Activated T-cell treated with anti-CD3 and anti-CD28 coated beads, Interleukin-2, amount 50 U/mL, for 72 hours (primary cell): ENCODE measurements at places on chromosomes 4 and X. TPM values are rescaled to one million over a fixed set of nuclear protein-coding genes. Genes with fewer than 3 reads are reported as not detected.

GC gene
- not detected for total RNA-seq

FAM47B gene
- not detected for total RNA-seq

SPOCK3 gene
- total RNA-seq: not detected

DNA sequence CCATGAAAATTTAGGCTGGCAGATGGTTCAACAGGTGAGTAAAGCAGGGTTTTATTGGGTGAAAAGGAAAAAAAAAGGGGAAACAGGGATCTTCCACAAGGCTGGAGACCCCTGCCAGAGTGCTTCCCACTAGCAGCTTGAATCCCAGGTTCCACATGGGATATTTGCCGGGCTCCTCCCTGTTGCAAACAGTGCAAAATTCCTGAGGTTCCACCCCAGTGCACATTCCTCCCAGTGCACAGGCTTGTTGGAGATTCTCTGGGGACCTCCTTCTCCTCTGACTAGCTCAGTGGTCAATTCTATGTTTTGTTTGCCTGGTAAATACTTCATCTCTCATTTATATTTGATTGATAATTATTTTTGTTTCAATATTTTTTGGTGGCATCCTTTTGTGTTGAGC lies 66.4 kb upstream of the UGT2B15 start:
- no peaks in the 10 kb centered on the region for H3K27me3 ChIP-seq
- DNase-seq: no peak
- no peak overlapping the region for H3K4me3 ChIP-seq
- no peaks in the 10 kb centered on the region for H3K36me3 ChIP-seq
- H3K27ac ChIP-seq: no peak overlapping the region

DNA sequence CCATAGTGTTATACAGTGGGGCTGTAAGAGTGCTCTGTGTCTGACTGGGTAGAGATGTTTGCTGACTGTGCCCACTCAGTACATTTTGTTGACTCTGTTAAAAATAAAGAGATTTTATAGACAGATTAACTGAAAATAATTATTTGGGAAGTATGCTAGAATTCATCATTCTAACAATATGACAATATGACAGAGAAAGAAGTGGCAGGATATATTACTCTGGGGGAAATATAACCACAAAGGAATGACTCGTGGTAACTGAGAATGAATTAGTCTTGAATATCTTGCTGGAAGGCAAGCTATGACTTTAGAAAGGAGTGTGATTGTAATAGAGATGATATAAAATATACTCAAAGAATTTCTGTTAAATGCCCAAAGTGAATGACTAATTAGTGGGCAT lies 46.8 kb downstream of the TMEM165 start:
- DNase-seq: no peak
- H3K4me1 ChIP-seq: no peaks in the 10 kb centered on the region
- peaks cover 14% of the 10 kb centered on the region for H3K36me3 ChIP-seq
- no peaks in the 10 kb centered on the region for H3K27me3 ChIP-seq

- no peaks in the 10 kb centered on the region for H3K36me3 ChIP-seq
- DNase-seq: peak; percentile 42
- no peak overlapping the region for H3K4me3 ChIP-seq
Observed at GRCh38 chrX:132612821-132613564, 124.2 kb upstream of the MBNL3 start.

- peaks cover 35% of the 10 kb centered on the region for H3K36me3 ChIP-seq
- H3K4me3 ChIP-seq: no peak overlapping the region
- no peak overlapping the region for H3K27ac ChIP-seq
- H3K4me1 ChIP-seq: peaks cover 8% of the 10 kb centered on the region
- no peaks in the 10 kb centered on the region for H3K27me3 ChIP-seq
- no peak for DNase-seq
Observed at GRCh38 chr4:3160438-3160837, 86.0 kb downstream of the HTT start.

DNA sequence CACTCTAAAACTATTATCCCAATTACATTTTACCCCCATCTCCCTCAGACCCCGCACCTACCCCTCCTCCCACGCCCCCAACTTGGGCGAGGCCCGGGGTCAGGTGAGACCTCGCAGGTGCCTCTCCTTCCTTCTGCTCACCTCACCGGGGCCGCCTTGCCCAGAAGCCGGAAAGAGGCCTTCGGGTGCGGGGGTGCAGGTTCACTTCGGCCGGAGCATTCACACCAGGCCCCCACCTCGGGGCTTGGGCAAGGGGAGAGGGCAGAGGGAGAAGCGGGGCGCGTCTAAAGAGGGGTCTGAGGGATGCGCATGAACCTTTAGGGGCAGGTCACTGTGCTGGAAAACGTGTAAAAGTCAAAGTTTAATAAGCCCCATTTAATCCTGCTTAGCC lies 427 bp downstream of the ZNF182 start:
- DNase-seq: no peak
- H3K36me3 ChIP-seq: peaks cover 16% of the 10 kb centered on the region
- H3K27me3 ChIP-seq: no peaks in the 10 kb centered on the region
- peak overlapping the region; percentile 98 for H3K27ac ChIP-seq

DNA sequence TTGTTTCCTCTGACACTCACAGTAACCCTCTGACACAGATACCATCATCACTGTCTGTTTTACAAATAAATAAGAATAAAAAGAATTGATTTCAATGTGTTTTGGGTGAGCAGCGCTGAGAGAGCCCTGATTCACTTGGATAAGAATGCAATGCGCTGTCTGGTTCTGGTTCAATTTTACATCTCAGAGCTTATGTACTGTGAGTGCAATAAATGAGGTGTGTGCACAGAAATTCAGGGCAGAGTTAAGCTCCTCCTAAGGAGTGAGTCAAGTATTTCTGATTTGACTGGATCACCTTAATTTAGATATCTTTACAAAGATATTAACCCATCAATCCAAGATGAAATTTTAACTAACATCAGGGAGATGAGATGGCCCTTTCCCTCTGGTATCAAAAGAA lies 11.2 kb downstream of the FAM9C start:
- peaks cover 30% of the 10 kb centered on the region for H3K4me1 ChIP-seq
- H3K27ac ChIP-seq: no peak overlapping the region
- DNase-seq: no peak
- H3K36me3 ChIP-seq: peaks cover 2% of the 10 kb centered on the region
- no peak overlapping the region for H3K4me3 ChIP-seq

GRCh38 chrX:97308171-97308570 lies 424.5 kb downstream of the RPA4 start:
- H3K27ac ChIP-seq: no peak overlapping the region
- peaks cover 13% of the 10 kb centered on the region for H3K27me3 ChIP-seq
- H3K4me1 ChIP-seq: no peaks in the 10 kb centered on the region
- no peak for DNase-seq

DNA sequence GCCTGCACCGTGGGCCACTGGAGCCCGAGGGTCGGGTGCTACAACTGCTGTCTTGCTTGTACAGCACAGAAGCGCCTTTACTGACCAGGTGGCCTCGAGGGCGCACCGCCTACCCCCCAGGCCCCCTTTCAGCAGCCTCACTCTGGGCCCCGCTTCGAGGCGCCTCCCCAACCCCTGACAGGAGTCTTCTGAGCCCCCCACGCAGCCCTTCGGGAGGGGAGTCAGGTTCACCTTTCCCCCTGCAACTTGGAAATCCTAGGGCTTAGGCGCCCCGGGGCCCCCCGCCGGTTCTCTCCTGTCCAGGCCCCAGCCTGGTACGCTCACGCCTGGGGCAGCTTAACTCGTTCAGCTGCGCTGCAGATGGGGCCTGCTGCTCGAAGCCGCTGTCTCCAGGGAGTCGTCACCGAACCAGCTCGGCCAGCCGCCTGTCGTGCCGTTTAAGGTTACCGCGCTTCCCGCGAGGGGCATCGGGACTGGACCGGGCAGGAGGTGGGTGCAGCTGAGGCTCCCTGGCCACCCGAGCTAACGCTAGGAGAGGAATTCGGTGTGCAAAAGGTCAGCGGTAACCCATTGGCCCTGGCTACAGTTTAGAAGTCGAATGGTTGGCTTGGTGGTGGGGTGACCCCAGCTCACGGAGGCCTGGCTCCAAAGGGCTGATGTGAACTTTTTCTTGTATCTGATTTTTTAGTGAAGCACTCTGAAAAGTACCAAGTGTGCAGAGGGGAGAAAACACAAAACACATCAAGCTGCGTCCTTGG lies 58.9 kb upstream of the BCOR start:
- no peak overlapping the region for H3K27ac ChIP-seq
- peaks cover 19% of the 10 kb centered on the region for H3K27me3 ChIP-seq
- no peak overlapping the region for H3K4me3 ChIP-seq
- no peak for DNase-seq

DNA sequence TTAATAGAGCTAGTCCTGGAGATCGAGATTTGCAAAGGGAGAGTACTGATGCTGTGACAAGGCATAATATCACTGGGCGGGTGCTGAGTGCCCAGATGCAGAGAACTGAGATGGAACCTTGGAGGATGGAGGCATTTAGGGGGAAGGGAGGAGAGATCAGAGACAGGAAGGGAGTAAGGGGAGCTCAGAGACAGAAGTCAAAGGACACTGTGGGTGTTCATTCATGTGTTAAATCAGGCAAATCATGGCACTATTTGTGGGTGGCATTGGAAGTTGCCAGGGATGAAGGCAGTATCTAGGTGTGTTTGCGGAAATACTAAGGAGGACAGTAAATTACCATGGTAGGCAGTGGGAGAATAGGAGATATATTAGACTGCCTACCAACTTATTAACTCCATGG lies 135.0 kb downstream of the RBM46 start:
- DNase-seq: no peak
- no peaks in the 10 kb centered on the region for H3K4me1 ChIP-seq
- no peak overlapping the region for H3K27ac ChIP-seq
- H3K4me3 ChIP-seq: no peak overlapping the region
- no peaks in the 10 kb centered on the region for H3K36me3 ChIP-seq

DNA sequence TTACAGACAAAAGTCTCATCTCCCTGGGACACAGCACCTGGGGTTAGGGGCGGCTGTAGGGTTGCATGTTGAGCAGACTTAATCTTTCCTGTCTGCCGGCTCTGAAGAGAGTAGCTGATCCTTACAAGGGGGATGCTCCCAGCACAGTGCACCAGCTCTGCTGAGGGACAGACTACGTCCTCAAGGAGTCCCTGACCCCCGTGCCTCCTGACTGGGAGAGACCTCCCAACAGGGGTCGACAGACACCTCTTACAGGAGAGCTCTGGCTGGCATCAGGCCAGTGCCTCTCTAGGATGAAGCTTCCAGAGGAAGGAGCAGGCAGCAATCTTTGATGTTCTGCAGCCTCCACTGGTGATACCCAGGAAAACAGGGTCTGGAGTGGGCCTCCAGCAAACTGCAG lies 506.0 kb upstream of the FMR1 start:
- H3K4me3 ChIP-seq: no peak overlapping the region
- H3K36me3 ChIP-seq: no peaks in the 10 kb centered on the region
- no peaks in the 10 kb centered on the region for H3K27me3 ChIP-seq
- no peak for DNase-seq
- H3K4me1 ChIP-seq: no peaks in the 10 kb centered on the region

DNA sequence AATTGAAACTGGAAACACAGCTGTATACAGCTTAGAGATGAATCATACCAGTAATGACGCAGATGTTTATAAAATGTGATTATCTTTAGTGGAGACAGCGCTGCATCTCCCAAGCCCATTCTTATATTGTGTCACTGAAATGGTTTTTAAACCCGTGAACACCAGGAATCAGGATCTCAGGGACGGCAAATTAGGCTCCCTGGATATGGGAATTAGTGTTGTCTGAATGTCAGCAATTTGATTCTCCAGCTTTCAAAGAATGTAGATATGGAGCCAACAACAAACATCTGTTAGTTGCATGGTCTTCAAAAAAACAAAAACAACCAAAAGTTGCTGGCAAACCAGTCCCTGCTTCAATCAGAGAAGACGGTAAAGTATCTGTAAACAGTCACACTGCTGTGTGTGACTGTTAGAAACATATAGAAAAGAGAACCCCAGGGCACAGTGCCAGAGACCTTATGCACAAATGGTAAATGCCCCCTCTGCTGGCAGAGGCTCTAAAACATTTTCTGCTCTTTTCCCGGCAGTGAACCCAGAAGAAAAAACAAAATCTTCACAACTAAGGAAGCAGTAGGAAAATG lies 351.9 kb upstream of the FTHL17 start:
- no peaks in the 10 kb centered on the region for H3K27me3 ChIP-seq
- DNase-seq: peak; percentile 21
- no peaks in the 10 kb centered on the region for H3K36me3 ChIP-seq
- no peak overlapping the region for H3K4me3 ChIP-seq
- no peaks in the 10 kb centered on the region for H3K4me1 ChIP-seq

- no peak overlapping the region for H3K27ac ChIP-seq
- no peaks in the 10 kb centered on the region for H3K4me1 ChIP-seq
- no peak for DNase-seq
- no peaks in the 10 kb centered on the region for H3K36me3 ChIP-seq
- no peak overlapping the region for H3K4me3 ChIP-seq
Observed at GRCh38 chr4:80806472-80806871, 224.0 kb upstream of the BMP3 start.

GRCh38 chrX:46328133-46328532 lies 217.1 kb downstream of the ZNF674 start:
- no peaks in the 10 kb centered on the region for H3K27me3 ChIP-seq
- peaks cover 30% of the 10 kb centered on the region for H3K4me1 ChIP-seq
- no peaks in the 10 kb centered on the region for H3K36me3 ChIP-seq

DNA sequence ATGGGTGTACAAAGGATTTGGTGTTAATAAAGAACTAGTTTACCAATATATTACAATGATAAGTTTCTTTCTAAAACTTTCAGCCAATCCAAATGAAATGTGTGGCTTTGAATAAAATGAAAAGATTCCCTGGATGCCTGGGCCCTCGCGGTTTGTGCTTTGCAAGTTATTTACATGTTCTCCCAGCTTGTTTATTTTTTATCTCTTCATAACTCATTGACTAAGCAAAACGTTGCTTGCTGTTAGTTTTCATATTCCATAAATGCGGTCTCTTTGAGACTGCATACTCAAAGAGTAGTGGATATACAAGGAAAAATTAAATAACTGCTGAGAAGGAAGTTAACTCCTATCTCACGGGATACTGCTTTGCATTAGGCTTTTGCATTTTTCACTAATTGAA lies 26.0 kb downstream of the FHDC1 start:
- no peak overlapping the region for H3K4me3 ChIP-seq
- DNase-seq: no peak
- no peaks in the 10 kb centered on the region for H3K27me3 ChIP-seq

- peak within 1 kb of the TSS; percentile 91 for H3K4me3 ChIP-seq
- H3K4me1 ChIP-seq: peaks cover 5% of the 10 kb centered on the region
- peak within 1 kb of the TSS; percentile 99 for H3K27ac ChIP-seq
- H3K36me3 ChIP-seq: peaks cover 15% of the 10 kb centered on the region
- H3K27me3 ChIP-seq: no peaks in the 10 kb centered on the region
- peak; percentile 96 for DNase-seq
Observed at GRCh38 chr4:145097821-145098674, at the start of the genes ABCE1 and ANAPC10. Gene ABCE1 (plus strand): TSS chr4:145098311. CDS start chr4:145104413, 6,102 bp downstream. Gene ANAPC10 (minus strand): TSS chr4:145098196. CDS start chr4:145096099, 2,097 bp downstream.

GRCh38 chr4:167233685-167234315 lies 494 bp downstream of the SPOCK3 start:
- no peaks in the 10 kb centered on the region for H3K36me3 ChIP-seq
- DNase-seq: peak; percentile 21
- H3K27ac ChIP-seq: no peak overlapping the region
- peak overlapping the region; percentile 75 for H3K4me3 ChIP-seq

DNA sequence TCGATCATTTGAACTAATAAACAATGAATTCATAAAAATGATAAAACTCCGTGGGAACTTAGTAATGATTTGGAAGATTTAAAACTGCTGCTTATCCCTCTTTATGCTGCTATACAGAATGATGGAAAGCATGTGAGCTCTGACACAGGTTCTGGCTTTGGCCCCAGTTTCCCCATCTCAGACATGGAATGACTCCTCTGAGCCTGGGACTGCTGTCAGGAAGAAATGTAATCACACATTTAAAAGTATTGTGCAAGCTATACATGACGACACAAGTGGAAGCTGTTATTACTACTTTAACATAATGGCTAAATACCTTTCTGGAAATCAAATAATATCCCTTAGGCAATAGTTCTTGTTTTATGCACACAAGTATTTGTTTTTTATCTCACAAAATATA lies 161.7 kb downstream of the DCHS2 start:
- H3K36me3 ChIP-seq: no peaks in the 10 kb centered on the region
- H3K4me3 ChIP-seq: no peak overlapping the region
- peaks cover 25% of the 10 kb centered on the region for H3K27me3 ChIP-seq
